ENCODE measurements at places on chromosomes 3 and 15. TPM values are rescaled to one million over a fixed set of nuclear protein-coding genes. Genes with fewer than 3 reads are reported as not detected.
A peak's percentile ranks its signal among the peaks of the same experiment; 100 is the strongest.

- DNase-seq, result no peak
These were observed 77.8 kb downstream of the VGLL4 start for GRCh38 chr3:11565932-11566331.

Gene CHRNA3
- total RNA-seq, result not detected

DNA sequence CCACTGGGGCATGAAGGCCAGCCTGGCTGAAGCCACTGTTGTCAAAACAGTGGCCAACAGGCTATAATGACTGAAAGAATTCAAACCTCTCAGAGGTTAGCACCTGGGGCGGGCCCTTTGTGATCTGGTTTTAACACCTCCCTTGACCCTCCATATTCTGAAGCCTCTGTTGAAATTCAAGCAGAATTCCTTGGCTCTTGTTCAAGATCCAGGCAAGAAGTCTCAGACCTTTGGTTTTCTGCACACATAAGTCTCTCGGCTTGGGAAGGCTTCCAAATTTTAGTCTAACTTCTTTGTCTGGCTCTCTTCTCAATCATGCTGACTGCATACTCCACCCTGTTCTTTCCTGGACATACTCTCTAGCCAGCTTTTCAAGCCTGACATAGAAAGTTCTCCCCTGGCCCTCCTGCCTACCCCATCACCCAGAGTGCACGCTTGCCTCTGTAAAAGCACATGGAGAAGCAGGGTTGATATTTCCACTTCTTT, 144.5 kb downstream of the PDZRN3 start:
- no peak for DNase-seq

DNA sequence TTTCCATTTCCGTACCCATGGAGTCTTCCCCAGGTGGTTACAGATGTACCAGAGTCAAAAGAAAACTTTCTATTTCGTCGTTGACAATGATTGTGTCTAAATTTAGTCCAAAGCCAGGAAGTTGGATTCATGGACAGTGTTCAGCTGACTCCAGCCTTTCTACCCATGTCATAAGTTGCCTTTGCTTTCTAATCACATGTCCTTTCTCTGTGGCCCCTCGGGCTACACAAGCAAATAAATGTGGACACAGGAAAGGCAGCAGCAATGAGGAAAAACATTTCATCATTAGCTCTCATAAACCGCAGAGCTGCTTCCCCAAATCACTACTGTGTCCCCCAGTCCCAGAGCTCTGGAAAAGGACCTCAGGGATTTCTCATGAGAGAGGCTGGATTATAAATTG, 82.0 kb downstream of the USF3 start:
- DNase-seq, result no peak

Gene CLEC3B
- total RNA-seq, result 73.6 TPM

DNA sequence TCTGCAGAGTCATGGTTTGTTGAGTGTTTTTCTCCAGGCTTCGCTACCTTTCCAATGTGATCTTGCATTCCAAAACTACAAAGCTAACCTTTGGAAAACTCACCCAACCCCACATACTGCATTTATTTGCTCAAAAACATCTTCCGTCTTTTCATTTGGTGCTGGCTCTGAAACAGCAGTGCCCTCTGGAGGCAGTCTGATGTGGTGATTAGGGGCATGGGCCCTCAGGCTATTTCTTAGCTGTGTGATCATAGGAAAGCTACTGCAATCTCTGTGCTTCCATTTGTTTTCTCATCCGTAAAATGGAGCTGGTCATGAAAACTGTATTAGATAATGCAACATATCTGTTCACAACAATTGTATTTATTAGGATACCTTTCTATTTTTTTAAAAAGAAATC, 47.0 kb downstream of the MTHFS start:
- peak; percentile 35 for DNase-seq

- peak; percentile 29 for DNase-seq
These were observed 56.3 kb downstream of the APBA2 start for GRCh38 chr15:28942046-28942445.

Gene TRH
- not detected for total RNA-seq

Gene FBXO40
- total RNA-seq, result not detected

GRCh38 chr3:187066228-187066995, 72.9 kb downstream of the RPL39L start:
- no peak for DNase-seq

Gene TTC21A
- total RNA-seq, result 7.6 TPM

Gene TGM4
- total RNA-seq, result not detected

- no peak for DNase-seq
These were observed 18.3 kb downstream of the PLCD1 start for GRCh38 chr3:38011111-38011510.

Gene LDHAL6B
- not detected for total RNA-seq

GRCh38 chr3:25293736-25294135, 134.3 kb upstream of the RARB start:
- DNase-seq, result no peak

DNA sequence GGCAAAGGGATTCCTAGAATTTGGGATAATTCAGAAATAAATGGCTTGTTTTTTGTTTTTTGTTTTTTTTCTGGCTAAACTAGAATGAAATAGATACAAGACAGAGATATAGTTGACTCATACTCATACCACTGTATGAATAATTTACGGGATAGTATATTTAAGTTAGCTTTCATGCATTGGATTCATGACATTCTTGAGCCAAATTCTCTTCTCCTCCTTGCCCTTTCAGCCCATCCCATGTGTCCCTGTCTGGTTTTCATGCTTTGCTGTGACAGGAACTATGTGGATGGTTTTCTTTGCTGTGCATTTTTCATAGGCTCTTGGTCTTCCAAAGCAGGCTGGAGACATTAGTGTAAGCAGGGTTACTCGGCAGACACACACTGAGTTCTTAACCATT, 66.6 kb upstream of the UMPS start:
- DNase-seq, result no peak

Gene PPP2R3A
- total RNA-seq, result 11.6 TPM

DNA sequence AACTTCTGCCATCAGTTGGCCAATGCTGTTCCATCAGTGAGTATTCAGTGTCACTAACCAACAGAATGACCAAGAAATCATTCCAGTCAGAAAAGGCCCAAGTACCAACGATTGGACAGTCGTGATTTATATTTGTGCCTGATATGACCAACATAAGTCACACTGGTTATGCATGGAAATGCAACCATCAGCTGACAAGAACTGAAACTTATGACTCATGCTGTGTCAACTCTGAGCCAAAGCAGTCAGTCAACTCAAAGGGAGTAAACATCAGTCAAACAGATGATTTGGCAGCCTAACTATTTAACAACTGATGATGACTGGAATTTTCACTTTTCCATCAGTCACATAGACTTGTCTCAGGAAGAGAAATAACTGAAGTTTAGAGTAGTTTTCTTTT, 142.4 kb downstream of the ANXA2 start:
- peak; percentile 81 for DNase-seq

Gene COLQ
- 0.29 TPM for total RNA-seq

Gene ZCWPW2
- total RNA-seq, result not detected

GRCh38 chr15:50082066-50082465, 37.0 kb downstream of the ATP8B4 start:
- peak; percentile 50 for DNase-seq

DNA sequence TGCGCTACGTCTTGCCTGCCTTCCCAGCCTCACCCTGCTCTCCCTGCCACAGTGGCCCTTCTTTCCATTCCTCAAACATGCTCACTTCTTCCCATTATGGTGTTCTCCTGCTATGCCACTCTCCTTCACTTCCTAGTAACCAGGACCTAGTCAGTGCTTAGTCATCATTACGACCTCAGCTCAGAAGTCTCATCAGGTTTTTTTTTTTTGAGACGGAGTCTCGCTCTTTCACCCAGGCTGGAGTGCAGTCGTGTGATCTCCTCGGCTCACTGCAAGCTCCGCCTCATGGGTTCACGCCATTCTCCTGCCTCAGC, 149.5 kb downstream of the GREM1 start:
- DNase-seq, result no peak

Gene C3orf22
- total RNA-seq, result not detected

GRCh38 chr3:194874206-194874605, 188.5 kb downstream of the FAM43A start:
- no peak for DNase-seq

DNA sequence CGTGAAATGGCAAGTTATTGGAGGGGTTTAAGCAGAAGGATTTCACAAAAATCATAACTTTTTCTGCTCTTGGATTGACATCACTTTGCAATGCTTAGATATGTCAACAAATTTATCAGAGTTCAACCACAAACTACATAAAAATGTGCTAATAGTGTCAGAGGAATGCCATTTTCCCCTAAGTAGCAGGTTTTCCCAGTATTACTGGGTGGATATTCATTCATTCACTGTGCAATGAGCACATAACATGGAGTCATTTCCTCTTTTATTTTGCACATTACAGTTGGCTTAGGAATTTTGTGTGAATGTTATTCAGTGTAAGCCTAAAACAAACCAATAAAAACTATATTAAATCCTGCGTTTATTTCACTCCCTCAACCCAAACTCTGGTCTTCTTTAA, 537.3 kb upstream of the MCTP2 start:
- DNase-seq, result no peak

Gene NR2F2
- total RNA-seq, result 39.7 TPM

Gene PLIN1
- total RNA-seq, result 2.2 TPM

GRCh38 chr3:170220871-170221270, 1.4 kb upstream of the PRKCI start:
- DNase-seq, result no peak

DNA sequence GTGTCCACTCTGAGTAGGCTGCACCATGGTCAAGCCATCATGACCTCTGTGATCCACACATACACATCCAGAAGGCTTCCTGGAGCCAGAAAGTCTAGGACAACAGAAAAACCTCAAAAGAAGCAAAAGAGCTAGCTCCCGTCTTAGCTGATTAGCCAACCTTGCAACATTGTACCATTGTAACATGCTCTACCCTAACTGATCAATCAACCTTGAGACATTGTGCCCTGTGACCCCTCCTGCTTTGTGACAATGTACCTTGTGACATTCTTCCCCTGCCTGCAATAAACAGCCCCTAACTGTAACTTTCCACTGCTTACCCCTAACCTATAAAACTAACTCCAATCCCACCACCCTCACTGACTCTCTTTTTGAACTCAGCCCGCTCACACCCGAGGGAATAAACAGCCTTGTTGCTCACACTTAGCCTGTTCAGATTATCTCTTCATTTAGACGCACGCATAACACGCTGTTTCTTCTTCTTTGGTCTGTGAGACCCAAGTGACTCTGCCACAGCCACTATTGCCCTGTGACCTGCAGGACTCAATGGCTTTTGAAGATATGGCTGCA, 1104.6 kb downstream of the OTOL1 start:
- no peak for DNase-seq

GRCh38 chr3:179148616-179149405, 654 bp downstream of the PIK3CA start:
- DNase-seq, result peak; percentile 82

Gene SELENOK
- 19.4 TPM for total RNA-seq

DNA sequence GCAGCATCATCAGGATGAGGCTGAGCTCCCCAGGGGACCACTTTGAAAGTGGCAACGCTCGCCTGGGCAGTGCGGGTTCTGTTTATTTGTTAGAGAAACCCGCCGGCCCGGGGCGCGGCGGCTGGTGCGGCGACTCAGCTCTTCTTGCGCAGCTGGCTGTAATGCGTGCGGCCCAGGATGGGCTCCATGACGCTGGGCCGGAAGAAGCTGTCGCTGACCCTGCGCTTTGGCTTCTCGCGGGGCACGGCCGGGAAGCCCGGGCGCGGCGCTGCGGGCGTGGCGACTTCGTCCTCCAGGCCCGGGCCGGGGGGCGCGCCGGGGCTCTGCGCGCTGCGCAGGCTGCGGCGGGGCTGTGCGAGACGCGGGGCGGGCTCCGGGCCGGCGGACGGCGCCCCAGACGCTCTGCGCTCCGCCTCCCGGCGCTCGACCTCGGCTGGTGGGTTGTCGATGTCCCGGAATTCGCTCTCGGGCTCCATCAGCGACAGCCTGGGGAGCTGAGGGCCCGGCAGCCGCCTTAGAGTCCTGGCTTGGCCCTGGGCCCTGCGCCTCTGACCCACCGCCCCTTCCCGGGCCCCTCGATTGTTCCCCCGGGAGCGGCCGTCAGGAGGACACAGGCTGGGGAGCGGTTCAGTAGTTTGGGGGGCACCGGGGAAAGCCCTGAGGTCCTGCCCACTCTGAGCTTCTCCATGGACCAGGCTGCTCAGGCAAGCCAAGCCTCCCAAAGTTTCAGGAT, 10.3 kb upstream of the KIF7 start:
- DNase-seq, result peak; percentile 89

Gene PGBD4
- 1.8 TPM for total RNA-seq

- DNase-seq, result no peak
These were observed 49.5 kb upstream of the PCSK6 start for GRCh38 chr15:101538996-101539395.

GRCh38 chr3:14265246-14265962, 86.8 kb downstream of the LSM3 start:
- DNase-seq, result peak; percentile 77

GRCh38 chr15:88647351-88648105, 8.7 kb downstream of the ISG20 start:
- DNase-seq, result peak; percentile 87

Gene SMCO1
- not detected for total RNA-seq

- no peak for DNase-seq
These were observed 212.5 kb downstream of the FMN1 start for GRCh38 chr15:32982001-32982400.

All from stomach (tissue), 19 donors.